ENCODE measurements at places on chromosomes 7 and 10.

GRCh38 chr10:24969841-24970281 is 17.5 kb upstream of the PRTFDC1 start:
- no peak for DNase-seq

- DNase-seq = no peak
These were observed 23.0 kb upstream of the LRGUK start for GRCh38 chr7:134104166-134104565.

- DNase-seq = no peak
These were observed 39.7 kb upstream of the MTPN start for GRCh38 chr7:136016649-136017395.

- DNase-seq = no peak
These were observed 1.7 kb downstream of the LRRN3 start for GRCh38 chr7:111092406-111093236.

DNA sequence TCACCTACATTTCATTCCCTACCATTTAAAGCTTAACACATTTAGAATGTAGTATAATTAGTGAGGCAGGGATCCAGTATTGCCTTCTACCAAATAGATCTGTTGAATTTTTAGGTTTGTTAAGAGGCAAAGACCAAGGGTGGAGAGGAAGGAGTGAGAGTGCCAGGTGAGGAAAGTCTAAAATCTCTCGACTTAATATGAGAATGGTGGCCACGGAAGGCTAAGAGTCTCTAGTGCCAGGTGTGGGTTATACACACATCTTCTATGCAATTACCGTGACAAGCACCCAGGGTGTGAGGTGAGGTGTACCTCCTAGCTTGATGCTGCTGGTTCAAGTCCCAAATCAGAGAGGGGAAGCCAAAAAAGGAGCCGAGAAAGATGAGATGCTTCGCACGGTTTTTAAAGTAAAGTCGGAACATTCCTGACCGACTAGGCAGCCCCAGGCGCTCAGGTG is 439 bp downstream of the IQUB start:
- DNase-seq = no peak

GRCh38 chr10:51659344-51659743 is 40.1 kb downstream of the CSTF2T start:
- DNase-seq = no peak

- no peak for DNase-seq
These were observed 220.5 kb downstream of the CCSER2 start for GRCh38 chr10:84548869-84549268.

DNA sequence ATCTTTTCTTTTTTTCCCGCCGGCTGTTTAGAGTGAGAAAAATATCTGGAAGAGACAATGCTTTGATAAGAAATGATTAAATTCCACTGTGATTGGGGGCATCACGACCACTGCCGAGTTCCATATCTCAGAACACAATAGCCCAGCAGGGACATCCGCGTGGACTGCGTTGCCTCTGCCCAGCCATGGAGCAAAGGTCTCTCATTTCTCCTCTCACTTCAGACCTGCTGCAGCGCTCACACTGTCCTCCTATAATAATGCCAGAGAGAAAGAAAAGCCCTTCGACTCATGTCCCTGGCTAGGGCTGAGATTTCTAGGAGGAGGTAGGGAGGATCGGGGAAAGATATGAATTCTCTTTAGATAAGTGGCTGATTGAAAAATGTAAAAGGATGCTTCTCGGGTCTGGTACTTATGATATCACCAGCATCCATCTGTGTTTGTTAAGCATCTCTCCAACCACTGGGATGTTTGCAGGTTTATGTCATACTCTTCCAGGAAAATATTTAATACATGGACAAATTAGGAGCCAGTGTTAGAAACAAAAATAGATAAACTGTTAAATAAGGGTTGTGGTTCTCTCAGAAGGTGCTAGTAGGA is 472.9 kb upstream of the AKR1E2 start:
- no peak for DNase-seq

GRCh38 chr7:135980665-135981180 is 3.6 kb upstream of the MTPN start:
- peak; percentile 21 for DNase-seq

- DNase-seq = no peak
These were observed 514.9 kb upstream of the DPP6 start for GRCh38 chr7:153537271-153537670.

- no peak for DNase-seq
These were observed 363.2 kb downstream of the REEP3 start for GRCh38 chr10:63884426-63884825.

DNA sequence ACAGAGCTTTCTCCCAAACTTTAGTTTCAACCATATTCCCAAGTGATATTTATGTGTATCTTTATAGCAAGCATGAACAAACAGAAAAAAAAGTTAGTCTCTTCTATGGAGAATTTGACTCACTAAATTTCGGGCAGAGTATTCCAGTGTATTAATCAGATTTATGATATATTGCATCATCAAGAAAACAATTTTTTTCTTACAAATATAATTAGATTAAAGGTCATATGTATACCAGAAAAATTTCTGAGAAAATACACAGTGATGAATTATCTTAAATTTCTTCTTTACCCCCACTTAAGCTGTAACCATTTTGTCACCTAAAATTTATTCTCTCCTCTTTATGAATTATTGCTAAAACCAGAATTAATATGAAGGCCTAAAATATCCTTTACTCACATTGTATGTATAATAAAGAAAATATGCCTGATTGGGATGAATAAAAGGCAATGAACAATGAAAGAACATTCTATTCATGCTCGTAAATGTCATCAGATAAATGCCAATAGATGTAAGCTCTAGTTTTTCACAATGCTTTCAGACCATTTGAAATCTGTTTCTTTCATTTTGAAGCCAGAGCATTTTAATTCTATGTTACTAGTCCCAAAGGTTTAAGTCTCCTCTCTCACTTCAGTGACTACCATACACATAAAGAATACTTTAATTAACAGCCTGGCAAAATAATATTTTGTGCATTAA is 192.1 kb downstream of the HGF start:
- DNase-seq = no peak

- no peak for DNase-seq
These were observed 269.8 kb downstream of the FZD1 start for GRCh38 chr7:91533996-91534395.

DNA sequence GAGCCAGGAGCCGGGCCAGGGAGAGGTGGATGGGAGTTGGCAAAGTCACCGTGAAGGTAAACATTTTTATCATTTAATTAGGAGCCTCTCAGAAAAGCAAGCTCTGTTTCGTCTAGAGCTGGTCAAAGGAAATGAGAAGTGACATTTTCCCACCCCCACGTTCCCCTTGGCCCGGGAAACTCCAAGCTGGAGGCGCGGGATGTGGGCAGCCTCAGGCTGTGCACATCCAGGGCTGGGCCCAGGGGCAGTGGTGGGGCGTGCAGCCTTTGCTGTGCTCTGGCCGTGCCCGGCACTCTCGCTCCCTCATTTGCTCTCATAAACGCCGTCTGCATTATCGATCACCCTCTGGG is 135.6 kb upstream of the RET start:
- DNase-seq = no peak

- no peak for DNase-seq
These were observed 3.1 kb downstream of the FZD1 start for GRCh38 chr7:91267171-91267955.

GRCh38 chr7:90642978-90643377 is 46.9 kb downstream of the CDK14 start:
- no peak for DNase-seq

DNA sequence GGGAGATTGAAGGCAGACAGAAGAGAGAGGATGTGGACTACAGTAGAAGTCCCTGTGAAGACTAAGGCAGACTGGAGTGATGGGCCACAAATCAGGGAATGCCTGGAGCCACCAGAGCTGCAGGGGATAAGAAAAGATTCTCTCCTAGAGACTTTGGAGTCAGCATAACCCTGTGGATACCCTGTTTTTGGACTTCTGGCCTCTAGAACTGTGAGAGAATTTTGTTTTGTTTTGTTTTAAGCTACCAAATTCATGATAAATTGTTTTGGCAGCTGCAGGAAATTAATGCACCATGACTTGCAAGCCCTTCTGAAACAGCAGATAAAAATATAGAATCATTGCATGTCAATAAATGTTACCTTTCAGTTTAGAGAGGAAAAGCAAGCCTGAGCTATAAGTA is 41.3 kb downstream of the INHBA start:
- no peak for DNase-seq

DNA sequence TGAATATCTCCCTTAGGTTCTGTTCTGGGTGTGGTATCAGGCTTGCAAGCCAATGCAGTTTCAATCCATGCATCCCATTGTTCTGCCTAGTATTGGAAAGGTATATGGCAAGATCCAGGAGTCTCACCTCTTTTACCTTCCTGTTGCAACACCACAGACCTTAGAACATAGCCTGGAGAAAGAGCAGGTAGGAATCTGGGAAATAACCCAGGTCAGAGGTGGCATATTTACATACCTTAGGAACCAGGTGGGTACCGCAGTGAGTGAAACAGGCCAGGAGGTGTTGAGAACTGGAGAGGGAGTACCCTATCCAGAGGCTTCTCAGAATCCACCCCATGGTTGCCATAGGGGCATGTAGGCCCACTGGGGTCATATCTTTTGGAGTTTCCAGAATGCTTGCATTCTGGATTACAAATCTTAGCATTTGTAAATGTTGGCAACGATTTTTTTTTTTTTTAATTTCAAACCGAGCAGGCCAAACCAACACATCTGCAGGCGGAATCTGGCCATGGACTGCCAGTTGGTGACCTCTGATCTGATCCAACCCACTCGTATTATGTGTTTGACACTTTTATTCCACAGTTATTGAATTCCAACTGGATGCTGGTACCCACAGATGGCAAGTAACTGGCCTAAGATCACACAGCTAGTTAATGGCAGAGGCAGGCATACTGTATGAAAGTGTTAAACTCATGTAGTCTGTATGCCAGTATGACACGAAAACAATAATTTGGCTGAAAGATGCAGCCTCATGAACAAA is 180.3 kb upstream of the TCF7L2 start:
- DNase-seq = no peak

DNA sequence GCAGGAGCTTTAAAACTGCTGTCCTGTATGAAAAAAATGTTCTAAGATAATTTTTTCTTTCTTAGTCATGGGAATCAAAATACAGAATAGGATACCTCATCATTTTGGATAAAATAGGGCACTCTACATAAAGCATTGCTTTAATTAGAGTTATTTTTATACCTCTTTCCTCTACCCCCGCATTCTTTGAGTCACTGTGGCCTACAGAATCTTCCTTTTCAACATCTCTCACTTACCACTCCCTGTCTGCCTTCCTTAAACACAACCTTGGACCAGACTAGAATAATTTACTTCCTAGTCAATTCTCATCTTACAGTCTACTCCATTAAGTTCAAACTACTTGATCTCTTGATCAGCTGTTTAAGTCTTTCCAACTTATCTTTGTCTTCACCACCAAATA is 462.3 kb downstream of the PHTF2 start:
- DNase-seq = no peak

GRCh38 chr10:110409926-110410325 is 87.8 kb upstream of the DUSP5 start:
- no peak for DNase-seq

DNA sequence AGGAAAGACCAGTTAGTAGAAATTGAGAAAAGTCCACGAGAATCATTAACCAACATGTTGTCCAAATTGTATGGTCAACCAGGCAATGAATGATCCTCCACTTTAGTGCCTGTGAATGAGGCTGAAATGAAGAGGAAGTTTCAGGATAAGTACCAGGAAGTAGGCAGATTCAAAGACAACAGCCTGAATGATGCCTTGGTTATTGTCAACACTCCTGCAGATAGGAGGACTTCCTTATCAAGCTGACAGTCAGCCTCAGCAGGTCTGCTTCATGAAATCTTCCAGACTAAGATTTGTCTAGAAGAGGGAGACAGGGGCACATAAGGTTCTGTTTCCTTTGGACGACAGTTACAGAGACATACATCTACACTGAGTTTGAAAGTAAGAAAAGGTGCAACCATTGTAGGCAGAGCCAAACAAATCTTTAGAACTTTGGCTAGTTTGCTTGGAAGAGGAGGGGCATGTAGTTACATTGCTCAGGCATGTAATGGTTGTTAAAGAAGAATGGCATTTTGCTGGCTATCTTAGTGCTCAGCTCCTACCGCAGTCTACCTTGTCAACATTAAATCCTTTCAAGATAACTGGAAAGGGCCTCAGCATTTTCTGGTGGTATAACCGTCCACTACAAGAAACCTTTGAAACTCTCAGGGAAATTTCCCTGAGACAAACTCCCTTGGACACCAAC is 81.4 kb downstream of the ABI1 start:
- no peak for DNase-seq

DNA sequence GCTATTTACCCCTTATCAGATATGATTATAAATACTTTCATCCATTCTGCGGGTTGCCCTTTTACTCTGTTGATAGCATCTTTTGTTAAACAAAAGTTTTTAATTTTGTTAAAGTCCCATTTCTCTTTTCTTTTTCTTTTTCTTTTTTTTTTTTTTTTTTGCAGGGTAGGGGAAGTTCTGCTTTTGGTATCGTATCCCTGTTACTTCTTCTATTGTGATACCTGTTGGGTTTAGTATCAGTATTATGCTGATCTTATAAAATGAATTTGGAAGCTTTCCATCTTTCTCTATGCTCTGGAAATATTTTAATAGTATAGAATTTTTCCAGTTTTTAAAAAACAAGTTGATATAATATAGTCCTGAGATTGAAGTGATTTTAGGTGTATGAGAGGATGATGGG is 6.0 kb downstream of the CCNJ start:
- no peak for DNase-seq

GRCh38 chr10:84567133-84567532 is 238.7 kb downstream of the CCSER2 start:
- DNase-seq = no peak

DNA sequence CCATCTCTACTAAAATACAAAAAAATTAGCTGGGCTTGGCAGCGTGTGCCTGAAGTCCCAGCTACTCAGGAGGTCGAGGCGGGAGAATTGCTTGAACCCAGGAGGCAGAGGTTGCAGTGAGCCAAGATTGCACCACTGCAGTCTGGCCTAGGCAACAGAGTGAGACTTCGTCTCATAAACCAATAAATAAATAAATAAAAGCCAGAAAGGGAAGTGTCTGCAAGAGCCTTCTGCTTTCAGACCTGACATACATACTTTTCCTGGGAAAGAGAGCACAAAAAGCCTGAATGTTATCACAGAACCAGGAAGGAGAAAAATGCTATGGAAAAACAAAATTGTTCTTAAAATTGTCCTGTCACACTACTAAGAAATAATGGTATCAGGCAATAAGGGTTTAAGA is 4.1 kb upstream of the KIF5B start:
- DNase-seq = no peak

- no peak for DNase-seq
These were observed 45.2 kb upstream of the EXOC4 start for GRCh38 chr7:133207687-133208086.

- DNase-seq = no peak
These were observed 885.0 kb upstream of the LRRN3 start for GRCh38 chr7:110205899-110206298.

- no peak for DNase-seq
These were observed 5.8 kb downstream of the CALHM3 start for GRCh38 chr10:103473261-103473671.

- no peak for DNase-seq
These were observed 87.0 kb downstream of the VIPR2 start for GRCh38 chr7:159057647-159058046.

DNA sequence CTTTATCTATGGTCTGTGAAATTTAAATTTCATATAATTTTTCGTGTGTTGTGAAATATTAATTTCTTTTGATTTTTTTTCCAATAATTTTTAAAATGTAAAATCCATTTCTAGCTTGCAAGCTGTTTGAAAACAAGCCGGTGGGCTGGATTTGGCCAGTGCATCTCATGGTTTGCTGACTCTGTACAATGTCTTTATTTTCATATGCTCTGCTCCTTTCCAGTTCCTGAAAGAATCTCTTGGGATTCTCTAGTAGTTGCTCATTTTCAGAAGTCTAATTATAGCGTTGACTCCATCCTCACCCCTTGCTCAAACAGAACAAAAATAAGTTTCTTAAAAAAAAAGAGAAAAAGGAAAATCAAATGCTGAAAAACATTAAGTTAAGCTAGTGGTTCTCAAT is 21.4 kb downstream of the UBN2 start:
- DNase-seq = no peak
